ENCODE measurements at places on chromosomes 6 and 20.

DNA sequence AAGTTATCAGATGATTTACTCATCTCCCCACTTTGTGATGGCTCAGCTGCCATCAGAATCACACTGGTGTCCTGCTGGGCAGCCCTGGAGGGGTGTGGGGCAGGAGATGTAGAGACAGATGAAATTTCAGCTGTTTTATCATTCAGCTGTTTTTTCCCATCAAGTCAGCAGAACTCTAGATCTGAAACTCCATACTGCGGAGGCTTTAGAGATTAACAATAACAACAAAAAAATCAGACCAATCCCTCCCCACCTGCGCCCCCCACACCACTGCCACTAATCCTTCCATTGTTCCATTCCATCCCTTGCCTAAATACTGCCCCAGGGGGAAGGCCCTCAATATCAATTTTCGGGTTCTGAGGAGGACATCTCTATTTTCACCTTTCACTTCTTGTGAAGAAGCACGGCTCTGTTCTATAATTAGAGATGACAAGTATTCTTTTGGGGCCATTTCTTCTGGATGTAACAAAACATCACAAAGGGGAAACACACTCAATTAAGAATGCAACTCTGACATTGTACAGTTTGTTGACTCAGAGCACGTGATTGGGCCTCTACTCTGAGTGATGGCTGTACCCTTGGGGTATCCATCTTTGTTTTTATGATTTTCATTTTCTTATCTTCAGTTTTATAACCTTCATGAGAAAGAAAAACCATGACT, 396.3 kb downstream of the ZFAND3 start:
- no peak for DNase-seq

- DNase-seq: no peak
Observed at GRCh38 chr20:53691060-53691810, 97.6 kb upstream of the ZNF217 start.

DNA sequence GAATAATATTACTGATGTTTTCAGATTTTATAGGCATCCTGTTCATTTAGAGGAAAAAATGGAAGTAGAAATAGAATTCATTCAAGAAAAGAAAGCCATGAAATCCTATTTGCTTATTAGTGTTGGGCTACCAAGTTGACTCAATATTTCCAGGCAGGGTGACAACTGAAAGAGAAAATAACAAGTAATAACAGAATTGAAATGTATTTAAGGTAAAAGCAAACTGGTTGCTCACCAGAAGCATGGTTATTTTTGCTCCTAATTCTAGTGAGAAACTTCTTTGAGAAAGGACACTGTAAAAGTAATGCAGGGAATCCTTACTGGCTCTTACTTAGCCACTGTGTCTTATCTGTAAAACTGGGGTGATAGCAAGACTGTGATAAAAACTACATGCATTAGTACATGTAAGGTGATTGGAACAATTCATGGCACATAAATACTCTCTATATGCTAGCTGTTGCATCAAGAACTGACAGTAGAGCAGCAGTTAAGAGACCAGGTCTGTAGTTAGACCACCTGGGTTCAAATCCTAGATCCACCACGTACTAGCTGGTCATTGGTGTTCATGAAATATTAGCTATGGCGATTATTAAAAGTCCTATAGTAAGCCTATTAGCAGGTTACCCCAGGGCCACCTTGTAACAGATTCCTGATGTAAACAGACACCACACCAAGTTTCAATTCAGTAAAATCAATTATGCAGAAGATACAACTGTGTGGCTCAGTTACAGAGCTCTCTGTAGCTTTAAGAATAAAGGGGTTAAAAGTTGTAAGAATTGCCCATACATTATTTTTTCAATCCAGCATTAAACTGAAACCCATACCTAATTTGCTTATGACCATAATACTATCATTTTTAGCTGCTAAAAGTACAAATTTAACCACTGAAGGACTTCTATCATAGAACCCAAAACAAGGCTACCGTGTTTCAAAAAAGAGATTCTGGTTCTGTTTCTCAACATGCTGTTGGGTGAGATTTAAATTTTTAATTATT, 159.2 kb upstream of the COL21A1 start:
- DNase-seq: no peak

GRCh38 chr6:158303210-158303731, 9.0 kb upstream of the TULP4 start:
- no peak for DNase-seq

GRCh38 chr6:52243282-52243893, 912 bp downstream of the IL17F start:
- DNase-seq: no peak

- DNase-seq: no peak
Observed at GRCh38 chr6:144244688-144245087, 40.4 kb upstream of the UTRN start.

DNA sequence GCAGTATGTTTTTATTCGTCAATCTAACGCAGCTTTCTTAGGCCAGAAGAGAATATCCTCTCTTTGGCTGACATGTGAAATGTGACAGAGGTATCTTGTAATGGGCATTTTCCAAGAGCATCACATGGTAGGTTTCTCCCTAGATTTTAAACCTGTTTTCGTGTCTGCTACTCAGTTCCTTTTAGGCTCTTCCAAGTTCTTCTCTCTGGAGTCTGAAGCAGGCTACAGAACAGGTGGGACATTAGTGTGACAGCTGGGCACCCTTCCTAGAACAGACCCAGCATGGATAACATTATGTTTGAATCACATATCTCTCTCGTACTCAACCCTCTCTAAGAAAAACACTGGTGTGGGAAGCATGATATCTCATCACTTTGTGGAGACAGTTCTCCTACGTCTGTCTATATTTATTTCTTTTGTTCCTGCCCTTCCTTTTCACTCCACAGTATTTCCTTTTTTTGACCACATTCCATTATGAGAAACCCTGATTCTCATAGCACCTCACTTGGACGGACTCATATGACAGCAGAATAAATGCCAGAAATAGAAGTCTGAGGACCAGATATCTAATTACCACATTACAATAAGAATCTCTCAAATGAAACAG, 263.4 kb downstream of the NKAIN2 start:
- DNase-seq: no peak

DNA sequence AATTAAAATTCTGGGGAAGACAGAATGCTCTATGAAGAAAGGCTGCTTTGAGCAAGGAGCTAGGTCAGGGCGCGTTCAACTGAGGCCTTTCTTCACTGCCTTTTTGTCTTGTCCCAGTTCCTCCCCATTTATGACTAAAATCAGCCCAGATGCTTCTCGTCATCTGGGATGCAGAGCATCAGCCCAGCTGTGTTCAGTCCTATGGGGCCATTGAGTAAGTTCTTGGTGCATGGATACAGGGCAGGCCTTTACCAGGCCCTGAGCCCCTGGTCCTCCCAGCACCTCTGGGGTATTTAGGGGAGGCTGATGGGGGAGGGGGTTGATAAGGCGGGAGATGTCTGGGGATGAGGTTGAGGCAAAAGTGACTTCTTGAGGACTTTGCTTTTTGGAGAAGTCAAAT, 55.7 kb downstream of the PTPN1 start:
- no peak for DNase-seq

DNA sequence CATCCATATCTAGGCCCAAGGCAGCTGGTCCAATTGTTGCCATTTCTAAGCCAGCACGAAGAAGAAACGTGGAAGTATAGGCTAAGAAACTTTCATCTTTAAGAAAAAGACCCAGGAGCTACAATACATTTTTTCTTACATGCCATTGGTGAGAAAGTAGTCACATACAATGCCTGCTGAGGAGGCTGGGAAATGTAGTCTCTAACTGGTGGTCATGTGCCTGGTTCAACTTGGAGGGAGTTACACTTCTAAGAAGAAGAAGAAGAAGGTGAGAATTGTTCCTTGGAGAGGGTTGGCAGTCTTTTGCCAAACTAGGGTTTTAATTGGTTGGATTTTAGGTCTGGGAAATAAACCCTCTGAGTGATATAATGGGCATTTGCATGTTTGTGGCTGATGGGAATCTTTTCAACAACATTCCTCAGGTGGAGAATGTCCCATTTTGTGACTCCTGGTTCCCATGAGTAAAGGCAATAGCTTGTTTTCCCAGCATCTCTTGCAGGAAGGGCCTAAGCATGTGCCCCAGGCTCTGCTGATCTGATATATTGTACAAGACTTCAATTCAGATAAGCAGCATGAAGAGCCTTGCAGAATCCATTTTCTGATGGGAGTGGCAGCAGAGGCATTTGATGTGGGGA, 47.0 kb upstream of the PREP start:
- no peak for DNase-seq

DNA sequence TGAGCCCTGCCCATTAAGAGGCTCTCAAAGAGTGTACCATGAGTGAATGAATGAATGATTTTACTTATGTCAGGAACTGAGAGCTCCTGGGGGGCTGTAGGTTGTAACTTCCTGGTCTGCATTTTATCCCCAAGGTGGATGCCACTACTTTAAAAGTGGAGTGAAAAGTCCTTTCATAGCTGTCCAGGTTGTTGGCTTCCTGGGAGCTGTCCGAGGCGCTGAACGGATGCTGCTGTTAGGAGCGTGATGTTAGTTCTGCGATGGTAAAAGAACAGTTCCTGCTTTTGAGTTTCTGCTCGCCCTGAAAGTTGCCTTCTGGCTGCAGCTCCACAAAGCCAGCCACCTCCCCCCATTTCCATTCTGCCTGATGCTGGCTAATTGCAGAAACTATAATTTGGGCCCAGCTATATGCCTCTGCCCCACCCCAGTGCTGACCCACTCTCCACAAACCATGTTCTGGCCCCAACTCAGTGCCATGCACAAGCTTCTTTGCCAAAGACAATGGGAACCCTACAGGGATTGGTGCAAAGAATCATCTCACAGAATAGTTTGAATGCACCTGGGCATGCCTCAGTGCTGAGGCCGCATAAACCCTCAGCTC, 330.9 kb upstream of the CDH4 start:
- DNase-seq: no peak

DNA sequence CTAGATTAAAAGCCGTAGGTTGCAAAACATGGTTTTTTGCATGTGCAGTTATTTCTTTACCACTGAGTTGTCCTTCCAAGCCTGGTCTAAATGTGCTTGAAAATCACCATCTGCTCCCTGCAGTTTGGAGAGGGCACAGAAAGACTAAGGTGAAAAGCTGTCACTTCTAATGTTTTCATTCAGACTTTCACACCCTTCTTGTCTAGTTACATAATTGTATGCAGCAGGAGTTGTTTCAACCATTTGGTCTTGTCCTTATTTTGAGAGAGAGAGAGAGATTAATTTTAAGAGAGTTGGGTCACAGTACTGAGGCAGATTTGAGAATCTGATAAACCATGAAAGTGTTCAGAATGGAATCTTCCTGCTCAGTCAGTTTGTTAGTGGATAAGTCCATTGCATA, 82.5 kb downstream of the ARID1B start:
- DNase-seq: no peak

DNA sequence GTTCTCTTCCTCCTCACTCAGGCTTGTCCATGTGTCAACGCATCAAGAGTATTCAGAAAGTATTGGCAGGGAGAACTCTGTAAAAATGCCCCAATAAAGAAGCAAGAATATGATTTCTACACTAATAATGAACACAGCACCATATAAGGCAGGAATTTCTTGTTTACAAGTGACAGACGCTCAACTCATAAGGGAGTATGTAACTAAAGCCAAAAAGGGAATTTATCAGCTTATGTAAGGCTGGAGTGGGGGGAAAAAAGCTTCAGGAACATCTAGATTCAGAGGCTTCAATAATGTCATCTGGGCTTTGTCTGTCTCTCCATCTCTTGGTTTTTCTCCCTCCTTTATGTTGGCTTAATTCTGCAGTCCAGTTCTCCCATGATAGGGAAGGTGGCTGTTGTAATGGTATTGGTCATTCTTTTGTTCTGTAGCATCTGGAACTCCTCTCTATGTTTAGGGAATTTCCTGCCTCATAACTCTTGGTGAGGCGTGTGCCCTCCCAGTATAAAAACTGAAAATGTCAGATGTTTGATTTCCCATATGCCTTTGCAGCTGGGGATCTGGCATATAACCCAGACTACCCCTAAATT, 125.1 kb upstream of the COL21A1 start:
- no peak for DNase-seq

DNA sequence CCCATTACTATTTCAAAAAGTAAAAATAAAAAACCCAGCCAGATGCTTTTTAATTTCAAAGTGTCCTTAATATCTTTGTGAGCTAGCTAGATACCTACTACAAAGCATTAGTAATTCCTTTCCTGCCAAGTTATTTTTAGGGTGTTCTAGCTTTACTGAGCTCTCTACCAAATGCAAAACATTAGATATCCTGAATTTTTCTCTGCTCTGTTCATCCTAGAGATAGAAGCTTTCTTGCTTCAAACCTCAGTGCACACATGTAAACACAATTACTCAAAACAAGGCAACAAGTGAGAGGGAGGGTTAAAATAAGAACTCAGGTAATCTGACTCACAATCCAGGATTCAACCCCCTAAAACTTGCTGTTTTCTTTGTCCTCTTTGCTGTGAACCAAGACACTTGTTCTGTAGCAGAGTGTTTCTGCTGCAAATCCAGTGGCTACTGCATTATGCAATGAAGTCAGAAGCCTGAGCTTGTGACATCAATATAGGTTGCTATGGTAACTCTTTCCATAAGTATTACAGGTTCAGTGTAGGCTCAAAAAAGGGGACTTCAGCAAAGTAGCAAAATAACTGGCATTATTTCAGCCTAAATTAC, 72.6 kb upstream of the STXBP5 start:
- DNase-seq: no peak

DNA sequence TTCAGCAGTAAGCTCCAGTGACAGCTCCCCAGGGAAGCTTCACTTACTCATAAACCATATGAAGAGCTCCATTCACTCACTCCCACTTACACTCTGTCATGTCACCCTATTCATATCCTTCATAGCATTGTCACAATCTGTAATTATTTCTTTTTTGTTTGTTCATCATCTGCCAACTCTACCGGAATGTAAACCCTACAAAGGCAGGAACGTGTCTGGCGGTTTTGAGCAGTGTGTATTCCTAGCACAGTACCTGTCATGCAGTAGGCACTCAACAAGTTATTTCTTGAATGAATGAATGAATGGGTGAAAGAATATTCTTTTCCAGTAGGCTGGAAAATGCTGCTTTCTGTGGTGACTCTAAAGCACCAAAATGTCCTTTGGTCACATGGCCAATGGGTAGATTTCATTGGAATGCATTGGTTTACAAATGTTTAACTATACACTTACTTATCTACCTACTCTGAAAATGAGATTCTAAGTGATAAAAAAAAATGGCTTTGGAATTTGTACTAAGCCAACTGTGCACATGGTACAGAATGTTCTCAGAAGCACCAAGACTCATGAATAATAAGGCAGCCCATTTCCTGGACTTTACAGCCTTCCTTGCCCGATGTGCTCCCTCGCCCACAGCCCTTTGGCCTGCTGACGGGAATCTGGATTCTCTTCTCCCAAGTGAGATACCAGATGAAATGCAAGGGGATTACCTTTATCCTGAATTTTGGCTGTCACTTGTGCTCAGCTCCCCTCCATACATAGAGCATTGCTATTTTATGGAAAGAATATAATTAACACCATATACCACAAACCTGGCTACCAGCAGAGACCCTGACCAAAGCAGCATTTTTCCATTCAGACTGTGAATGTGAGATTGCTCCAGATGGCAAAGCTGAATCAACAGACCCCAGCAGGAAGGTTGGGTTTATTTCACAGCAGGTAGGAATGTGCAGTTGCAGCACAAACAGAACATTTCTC, 273.3 kb downstream of the ALDH8A1 start:
- no peak for DNase-seq

Measured in left renal pelvis (tissue), 4 donors.